WERI-Rb-1 (cell line): ENCODE measurements at places on chromosomes 3 and 15.

DNA sequence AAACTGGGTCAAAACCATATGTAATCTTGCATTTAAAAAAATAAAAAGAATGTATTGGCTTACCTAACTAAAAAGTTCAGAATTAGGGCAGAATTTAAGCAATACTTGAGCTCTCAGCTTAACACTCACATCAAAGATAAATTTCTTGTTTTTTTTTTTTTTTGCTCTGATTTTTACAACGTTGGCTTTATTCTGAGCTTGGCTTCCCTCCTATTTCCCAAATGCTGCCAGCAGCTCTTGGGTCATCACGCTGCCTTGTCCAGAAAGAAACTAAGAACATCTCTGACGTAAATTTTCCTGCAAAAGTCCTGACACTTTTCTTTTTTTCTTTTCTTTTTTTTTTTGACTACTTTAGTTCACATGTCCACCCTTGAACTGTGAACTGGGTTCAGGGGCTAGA is 150.6 kb upstream of the TGFBR2 start:
- no peak for DNase-seq

GRCh38 chr15:67918205-67918861 is 78.5 kb upstream of the RNU6-1 start:
- DNase-seq, result no peak

- DNase-seq, result no peak
Observed at GRCh38 chr15:39302936-39303335, 277.9 kb upstream of the THBS1 start.

- DNase-seq, result no peak
Observed at GRCh38 chr3:30527186-30527585, 79.2 kb upstream of the TGFBR2 start.

DNA sequence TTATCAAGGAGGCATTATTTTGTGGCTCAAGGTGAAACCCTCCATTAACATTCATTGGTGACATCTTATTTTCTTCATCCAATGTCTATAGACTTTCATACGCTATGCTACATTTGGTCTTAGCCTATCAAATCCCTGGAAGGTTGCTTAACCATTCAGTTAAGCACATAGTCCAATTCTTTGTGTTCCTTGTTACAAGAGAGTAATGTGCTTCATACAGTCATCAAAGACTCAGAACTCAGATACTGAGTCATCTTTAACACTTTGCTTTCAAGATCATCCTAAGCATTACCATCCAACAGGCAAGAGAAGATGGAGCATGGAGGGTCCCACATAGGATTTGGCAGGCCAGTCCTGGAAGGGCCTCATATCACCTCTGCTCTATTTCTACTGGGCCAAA is 1202.1 kb downstream of the ROBO1 start:
- DNase-seq, result no peak

GRCh38 chr3:4746241-4746958 is 232.8 kb upstream of the BHLHE40 start:
- DNase-seq, result no peak

GRCh38 chr3:73010158-73010557 is 13.5 kb downstream of the PPP4R2 start:
- no peak for DNase-seq

- DNase-seq, result peak; percentile 68
Observed at GRCh38 chr3:192435241-192435640, 292.1 kb downstream of the FGF12 start.

DNA sequence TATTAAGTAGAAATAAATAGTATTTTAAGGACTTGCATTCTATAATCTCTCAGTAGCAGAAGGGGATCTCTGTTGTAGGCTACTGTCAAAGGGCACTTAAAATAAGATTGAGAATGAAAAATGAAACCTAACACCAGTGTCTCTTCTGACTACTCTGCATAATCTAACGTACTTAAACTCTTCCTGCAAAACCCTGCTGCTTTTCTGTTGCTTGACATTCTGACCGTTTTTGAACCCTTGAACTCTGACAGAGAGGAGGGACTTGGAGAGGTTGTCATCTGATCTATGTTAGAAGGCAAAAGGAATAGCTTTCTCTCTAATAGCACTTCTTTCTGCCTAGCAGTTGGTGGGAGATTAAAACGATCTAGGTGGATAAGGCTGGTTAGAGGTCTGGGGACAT is 204.6 kb downstream of the ZIC1 start:
- DNase-seq, result peak; percentile 10

DNA sequence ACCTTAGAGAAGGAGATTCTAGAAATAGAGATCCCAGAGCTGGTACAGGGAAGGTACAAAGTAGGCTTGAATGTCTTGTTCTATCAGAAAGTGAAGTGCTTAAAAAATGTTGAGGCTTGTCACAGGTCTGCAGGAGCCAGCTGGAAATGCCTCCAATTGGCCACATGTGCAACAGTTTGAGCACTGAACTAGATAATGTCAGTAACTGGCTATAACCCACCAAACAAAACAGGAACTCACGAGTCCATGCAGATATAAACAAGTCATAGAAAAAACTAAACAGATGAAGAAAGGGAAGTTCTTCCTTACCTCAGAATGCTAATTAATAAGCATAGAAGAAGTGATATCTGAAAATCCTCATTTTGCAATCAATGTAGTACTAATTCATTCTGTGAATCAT is 11.9 kb upstream of the TF start:
- DNase-seq, result no peak

- peak; percentile 91 for DNase-seq
Observed at GRCh38 chr3:168249550-168250414, 154.1 kb upstream of the GOLIM4 start.

GRCh38 chr3:37729119-37729518 is 132.6 kb upstream of the CTDSPL start:
- no peak for DNase-seq
